ENCODE measurements at places on chromosomes 7 and 10.

DNA sequence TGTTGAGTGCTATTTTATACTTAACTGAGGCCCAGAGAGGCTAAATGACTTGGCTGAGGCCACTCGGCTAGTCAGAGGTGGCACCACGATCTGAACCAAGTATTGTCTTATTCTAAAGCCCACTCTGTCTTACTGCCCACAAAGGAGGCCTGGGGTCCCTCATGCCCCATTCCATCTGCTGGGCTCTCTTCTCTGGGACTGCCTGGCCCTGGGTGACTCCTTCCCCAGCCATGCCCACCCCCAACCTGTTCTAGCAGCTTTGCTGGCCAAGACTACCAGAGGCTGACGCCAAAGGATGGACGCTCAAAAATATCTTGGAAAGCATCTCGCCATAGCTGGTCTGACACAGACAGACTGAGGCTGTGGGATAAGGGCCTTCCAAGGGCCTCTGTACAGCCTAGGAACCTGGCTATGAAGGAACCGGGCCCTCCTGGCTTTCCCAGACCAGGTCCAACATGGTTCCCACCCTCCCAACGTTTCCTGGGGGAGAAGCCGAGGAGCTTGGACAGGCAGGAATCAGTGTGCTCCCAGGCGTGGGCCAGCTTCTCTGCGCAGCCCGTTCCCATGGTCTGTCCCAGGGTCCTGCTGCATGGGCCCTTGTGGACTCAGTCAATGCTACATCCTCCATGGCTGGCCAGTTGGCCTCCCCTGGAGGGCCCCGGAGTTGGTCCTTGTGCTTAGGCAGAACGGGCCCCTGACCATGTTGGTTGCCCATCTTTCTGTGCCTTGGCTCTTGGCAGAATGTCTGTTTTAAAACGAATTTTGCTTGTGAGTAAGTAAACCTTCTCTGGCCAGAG, 11.7 kb downstream of the HSPA12A start:
- DNase-seq = no peak

DNA sequence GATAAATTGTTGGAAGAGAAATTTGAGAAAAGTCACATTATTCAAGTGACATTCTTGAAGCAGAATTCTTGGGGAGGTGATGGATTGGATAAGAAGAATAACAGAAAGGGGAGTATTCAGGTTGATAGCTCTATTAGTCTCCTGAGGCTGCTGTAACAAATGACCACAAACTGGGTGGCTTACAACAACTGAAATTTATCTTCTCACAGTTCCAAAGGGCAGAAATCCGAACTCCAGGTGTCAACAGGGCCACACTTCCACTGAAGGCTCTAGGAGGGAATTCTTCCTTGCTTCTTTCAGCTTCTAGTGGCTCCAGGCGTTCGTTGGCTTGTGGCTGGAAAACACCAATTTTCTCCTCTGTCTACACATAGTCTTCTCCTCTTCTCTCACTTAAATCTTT, 99.8 kb downstream of the TES start:
- no peak for DNase-seq

GRCh38 chr7:73448609-73449008, 15.0 kb downstream of the FZD9 start:
- DNase-seq = no peak

DNA sequence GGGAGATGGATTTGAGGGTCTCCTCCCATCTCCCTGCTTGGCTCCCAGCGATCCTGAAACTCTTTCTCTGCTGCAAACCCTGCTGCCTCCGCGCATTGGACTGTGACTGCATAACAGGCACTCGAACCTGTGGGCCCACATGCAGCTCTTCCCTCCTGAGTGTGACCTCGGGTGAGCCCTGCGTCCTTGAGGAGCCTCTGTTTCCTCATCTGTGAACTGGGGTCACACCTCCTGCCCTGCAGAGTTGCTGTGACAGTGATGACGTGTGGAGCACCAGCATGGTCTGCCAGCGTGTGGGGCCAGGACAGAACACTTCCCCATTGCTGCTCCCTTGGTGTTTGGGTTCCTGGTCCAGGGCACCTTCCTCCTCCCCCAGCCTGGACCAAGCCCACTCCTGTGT, 46.9 kb upstream of the PSMG3 start:
- no peak for DNase-seq

DNA sequence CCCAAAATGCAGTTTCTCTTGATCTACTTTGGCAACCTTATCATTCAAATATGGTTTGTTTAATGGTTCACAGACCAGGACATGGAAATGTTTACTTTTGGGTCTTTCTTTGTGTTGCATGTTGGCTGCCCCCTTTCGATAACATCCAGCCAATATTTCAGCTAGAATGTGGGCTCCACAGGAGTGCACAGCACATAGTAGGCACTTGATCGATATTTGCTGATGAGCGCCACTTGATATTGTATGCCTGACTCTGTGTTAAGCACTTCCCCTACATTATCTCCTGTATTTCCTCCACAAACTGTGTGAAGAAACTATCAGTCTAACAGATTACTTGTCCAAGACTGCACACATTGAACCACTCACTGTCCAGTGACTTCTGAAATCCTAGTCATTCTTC, 60.2 kb downstream of the SMURF1 start:
- DNase-seq = no peak

- peak; percentile 31 for DNase-seq
Measured at GRCh38 chr7:5665094-5666025, 116.1 kb downstream of the RNF216 start.

DNA sequence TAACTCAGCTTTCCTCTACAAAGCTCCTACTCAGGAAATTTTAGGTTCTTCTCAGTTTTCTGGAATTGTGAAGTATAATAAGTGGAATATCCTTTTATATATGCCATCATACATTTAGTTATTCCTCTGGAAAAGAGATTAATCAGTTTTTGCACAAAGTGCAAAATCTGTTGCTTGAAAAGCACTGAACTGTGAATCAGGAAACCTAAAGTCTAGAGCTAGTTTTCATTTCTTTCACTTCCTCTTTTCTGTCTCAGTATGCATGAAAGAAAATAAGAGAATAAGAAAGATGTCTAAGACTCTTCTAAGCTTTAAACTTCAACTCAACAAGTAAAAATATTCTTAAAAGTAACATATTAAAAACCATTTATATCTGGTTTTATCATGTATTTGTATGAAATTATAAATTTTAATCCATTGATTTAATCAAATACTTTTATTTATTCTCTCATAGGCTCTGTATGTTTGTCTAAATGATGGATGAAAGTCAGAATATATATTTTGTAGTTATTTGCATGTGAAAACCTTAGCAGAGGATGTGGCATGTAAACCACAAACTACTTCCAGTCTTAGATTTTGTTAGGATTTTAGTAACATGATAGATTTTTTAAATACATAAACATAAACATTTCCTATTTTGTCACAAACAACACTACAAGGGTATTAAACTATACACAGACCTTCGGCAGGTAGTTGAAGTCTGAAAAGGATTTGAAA, 1073.0 kb downstream of the XPNPEP1 start:
- no peak for DNase-seq

GRCh38 chr7:128840326-128841170, 10.3 kb downstream of the FLNC start:
- no peak for DNase-seq

GRCh38 chr7:100190048-100190711, 12.5 kb downstream of the STAG3 start:
- no peak for DNase-seq

- DNase-seq = no peak
Measured at GRCh38 chr10:122835908-122836307, 9.7 kb downstream of the CUZD1 start.

GRCh38 chr10:91798649-91799611, 704 bp downstream of the TNKS2 start:
- peak; percentile 49 for DNase-seq

GRCh38 chr10:71756311-71757191, 16.8 kb downstream of the VSIR start:
- no peak for DNase-seq

- DNase-seq = no peak
Measured at GRCh38 chr7:29523728-29524127, 39.9 kb upstream of the PRR15 start.

GRCh38 chr7:39313974-39314373, 252.2 kb upstream of the YAE1 start:
- no peak for DNase-seq

- no peak for DNase-seq
Measured at GRCh38 chr10:117662751-117663540, 120.4 kb downstream of the EMX2 start.

DNA sequence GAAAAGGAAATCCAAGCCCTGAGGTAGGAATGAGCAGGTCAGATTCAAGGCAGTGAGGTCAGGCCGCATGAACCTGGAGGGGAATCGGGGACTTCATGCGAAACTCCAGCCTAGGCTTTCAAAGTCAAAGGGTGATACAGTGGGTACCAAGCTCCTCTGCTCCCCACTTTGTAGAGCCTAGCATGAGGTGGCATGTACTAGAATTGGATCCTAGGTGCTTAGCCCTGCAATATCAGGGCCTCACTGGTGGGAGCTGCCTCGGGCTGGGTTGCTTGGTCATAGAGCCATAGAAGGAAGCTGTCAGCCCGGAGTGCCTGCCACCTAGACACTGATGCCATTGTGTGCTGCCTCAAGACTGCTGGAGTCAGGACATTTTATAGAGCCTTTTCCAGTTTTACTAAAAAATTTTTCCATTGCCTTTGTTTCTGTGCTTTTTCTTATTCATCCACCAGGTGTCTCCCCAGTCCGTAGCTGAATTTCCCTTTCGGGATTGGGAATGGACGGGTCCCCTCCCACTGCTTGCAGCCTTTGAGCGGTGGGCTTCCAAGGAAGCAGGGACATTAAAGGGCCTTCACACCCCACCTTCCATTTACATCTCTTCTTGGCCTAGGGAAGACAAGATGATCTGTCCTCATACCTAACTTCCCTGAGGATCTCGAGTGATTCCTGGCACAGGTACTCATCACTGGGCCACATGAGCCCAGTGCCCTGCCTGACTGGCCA, 5.5 kb upstream of the LZTS2 start:
- DNase-seq = peak; percentile 54

DNA sequence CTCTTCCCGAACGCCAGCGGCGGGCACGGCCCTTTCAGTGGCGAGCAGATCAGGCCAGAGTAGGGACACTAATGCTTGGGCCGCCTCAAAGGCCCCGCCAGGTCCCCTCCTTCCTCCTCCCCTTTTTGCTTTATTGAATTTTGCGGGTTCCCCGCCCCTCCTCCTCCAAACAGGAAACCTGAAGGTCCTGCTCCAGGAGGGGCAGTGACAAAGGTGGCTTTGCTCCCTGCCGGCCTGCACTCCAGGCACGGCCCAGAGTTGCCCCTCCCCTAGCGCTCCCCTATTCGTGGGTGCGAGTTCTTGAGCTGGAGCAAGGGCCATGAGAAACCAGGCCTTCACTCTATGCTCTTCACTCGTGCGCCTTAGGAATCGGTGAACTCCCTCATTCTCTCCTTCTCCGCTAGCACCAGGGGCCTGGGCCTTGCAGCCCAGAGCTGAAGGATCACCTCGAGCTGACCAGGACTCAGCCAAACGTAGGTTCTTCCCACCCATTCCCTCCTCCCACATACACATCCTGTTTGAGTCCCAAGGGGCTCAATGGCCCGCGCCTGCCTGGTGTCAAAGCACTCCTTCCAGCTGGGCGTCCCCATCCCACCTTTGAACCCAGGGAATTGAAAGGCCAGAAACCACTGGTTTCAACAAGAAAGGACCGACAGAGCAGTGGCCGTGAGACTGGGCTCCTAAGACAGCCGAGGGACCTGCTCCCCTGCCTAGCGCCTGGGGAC, 619 bp upstream of the HOXA6 start:
- DNase-seq = no peak

GRCh38 chr7:130222-130572, 62.2 kb upstream of the FAM20C start:
- no peak for DNase-seq

GRCh38 chr7:55965805-55966421, 1.5 kb downstream of the NIPSNAP2 start:
- DNase-seq = no peak

DNA sequence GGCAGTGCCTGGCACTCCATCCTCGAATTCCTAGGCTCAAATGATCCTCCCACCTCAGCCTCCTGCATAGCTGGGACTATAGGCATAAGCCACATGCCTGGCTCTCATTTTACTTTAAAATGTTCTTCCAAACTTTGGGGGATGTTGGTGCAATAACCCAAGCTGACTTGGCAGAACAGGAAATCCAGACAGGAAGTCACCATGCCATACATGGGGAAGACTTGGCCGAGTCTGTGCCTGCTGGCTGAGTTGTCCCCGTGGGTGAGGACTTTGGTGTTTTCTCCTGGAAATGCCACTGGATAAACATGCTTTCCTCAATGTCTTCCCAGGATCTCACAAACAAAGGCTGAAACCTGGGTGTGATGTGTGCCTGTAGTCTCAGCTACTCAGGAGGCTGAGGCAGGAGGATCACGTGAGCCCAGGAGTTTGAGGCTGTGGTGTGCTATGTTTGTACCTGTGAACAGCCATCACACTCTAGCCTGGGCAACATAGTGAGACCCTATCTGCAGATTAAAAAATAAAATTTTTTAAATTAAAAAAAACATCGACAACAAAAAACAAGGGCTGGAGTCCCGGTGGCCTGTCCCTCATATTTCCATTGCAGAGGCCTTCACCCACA, 19.8 kb downstream of the HKDC1 start:
- DNase-seq = no peak

GRCh38 chr10:50469778-50470193, 154.0 kb downstream of the SGMS1 start:
- no peak for DNase-seq

All from C1 segment of cervical spinal cord (tissue), 14 donors.